Left ventricle myocardium superior (tissue), 1 donor: ENCODE measurements at places on chromosomes 13 and 19.

- DNase-seq, result no peak
Measured at GRCh38 chr13:73687929-73688328, 446.3 kb downstream of the KLF12 start.

GRCh38 chr19:12052091-12052496 is 667 bp downstream of the ZNF878 start:
- DNase-seq, result no peak

GRCh38 chr13:24630851-24631620 is 49.2 kb upstream of the ATP12A start:
- DNase-seq, result no peak

- DNase-seq, result no peak
Measured at GRCh38 chr13:78593652-78594455, 9.5 kb downstream of the POU4F1 start.

DNA sequence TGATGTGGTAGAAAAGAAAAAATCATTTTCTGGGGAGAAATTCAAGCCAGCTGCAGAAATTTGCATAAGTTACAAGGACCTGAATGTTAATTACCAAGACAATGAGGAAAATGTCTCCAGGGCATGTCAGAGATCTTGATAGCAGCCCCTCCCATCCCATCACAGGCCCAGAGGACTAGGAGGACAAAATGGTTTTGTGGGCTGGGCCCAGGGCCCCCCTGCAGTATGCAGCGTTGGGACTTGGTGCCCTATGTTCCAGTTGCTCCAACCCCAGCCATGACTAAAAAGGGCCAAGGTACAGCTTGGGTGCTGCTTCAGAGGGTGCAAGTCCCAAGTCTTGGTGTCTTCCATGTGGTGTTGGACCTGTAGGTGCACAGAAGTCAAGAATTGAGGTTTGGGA is 76.6 kb upstream of the SOX1 start:
- no peak for DNase-seq

- no peak for DNase-seq
Measured at GRCh38 chr13:109101550-109102144, 472.2 kb downstream of the MYO16 start.

GRCh38 chr19:33100894-33101644 is 20.1 kb downstream of the GPATCH1 start:
- DNase-seq, result no peak

GRCh38 chr13:83024232-83024631 is 858.0 kb downstream of the SLITRK1 start:
- DNase-seq, result no peak

GRCh38 chr19:19278315-19278714 is 5.2 kb upstream of the TM6SF2 start:
- no peak for DNase-seq

GRCh38 chr19:21848706-21849105 is 12.7 kb upstream of the ZNF43 start:
- DNase-seq, result no peak

GRCh38 chr13:79336966-79337365 is 69.1 kb downstream of the RBM26 start:
- no peak for DNase-seq

GRCh38 chr13:44768775-44769581 is 192.8 kb upstream of the TSC22D1 start:
- DNase-seq, result no peak

GRCh38 chr13:43132257-43132656 is 108.9 kb downstream of the DNAJC15 start:
- no peak for DNase-seq

DNA sequence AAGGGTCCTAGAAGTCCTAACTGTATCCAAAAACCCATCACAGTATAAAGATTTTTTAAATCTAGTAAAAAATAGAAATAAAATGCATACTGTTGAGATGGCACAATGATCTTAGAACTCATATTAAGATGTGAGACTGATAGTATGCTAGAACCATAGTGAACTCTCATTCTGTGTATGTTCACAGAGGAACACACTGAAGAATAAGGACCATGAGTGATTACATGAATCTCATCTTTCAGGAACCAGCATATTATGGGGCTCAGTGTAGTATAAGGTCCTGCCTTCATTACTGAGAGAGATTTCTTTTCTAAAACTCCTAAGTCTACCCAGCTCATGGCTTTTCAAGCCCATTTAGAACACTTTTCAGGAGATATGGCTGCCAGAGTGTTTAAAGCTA is 59.8 kb upstream of the RFC3 start:
- DNase-seq, result no peak

GRCh38 chr13:112057736-112058518 is 9.0 kb upstream of the SOX1 start:
- no peak for DNase-seq

- DNase-seq, result no peak
Measured at GRCh38 chr19:13098277-13099072, 4.2 kb downstream of the LYL1 start.

DNA sequence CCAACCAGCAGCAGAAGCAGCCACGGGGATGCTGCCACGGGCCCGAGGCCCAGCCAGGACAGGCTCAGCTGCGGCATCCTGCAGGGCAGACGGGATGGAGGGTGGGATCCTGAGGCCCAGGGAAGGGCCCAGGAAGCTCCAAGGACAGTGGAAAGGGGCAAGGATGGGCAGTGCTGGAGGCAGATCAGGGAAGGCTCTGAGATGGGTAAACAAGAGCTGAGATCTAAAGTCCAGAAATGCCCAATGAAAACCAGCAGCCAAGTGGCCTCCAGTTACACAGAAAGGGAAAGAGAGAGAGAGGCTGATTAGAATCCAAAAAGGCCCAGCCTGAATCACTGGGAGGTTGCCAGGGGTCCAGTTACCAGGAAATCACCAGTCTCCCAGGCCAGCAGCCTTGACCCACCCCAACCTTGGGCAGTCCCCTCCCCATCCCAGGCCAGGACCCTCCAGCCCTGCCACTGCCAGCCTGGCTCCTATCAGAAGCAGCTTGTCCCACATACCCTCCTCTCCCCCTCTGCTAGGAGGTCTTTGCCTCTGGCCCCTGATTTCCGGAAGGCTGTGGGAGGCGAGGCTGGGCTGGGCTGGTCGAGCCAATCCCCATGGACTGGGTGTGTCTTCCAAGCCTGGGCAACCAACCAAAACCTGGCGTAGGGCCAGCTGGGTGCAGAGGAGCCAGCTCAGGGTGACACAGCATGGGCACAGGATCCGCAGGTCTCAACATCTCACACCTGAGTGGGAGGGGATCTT is at the start of gene CYP4F11:
Gene CYP4F11, minus strand, starts transcription at position 198 of the 747 bp plus-strand sequence. Its CDS starts 121 bp downstream, at position 77.
- DNase-seq, result peak; percentile 71

GRCh38 chr13:36870050-36870692 is 49.9 kb downstream of the SMAD9 start:
- DNase-seq, result no peak

DNA sequence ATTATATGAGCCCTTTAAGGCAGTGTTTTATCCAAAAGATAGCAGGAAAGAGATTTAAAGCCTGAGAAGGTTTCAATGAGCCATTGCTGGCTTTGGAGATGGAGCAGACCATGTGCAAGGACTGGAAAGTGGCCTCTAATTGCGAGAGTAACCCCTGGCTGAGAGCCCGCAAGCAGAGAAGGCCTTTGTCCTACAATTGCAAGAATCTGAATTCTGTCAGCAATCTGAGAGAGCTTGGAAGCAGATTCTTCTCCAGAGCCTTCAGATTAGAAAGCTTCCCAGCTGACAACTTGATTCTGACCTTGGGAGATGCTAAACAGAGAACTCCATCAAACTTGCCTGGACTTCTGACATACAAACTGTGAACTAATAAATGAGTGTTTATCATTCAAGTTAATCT is 528.7 kb upstream of the KLF12 start:
- peak; percentile 56 for DNase-seq

GRCh38 chr19:7139095-7139494 is 69.6 kb downstream of the ZNF557 start:
- no peak for DNase-seq

- DNase-seq, result no peak
Measured at GRCh38 chr13:79658333-79658975, 177.5 kb downstream of the NDFIP2 start.

GRCh38 chr13:102945324-102945815 is 99.5 kb downstream of the ERCC5 start:
- no peak for DNase-seq

- DNase-seq, result no peak
Measured at GRCh38 chr13:106464076-106464475, 71.4 kb downstream of the EFNB2 start.

DNA sequence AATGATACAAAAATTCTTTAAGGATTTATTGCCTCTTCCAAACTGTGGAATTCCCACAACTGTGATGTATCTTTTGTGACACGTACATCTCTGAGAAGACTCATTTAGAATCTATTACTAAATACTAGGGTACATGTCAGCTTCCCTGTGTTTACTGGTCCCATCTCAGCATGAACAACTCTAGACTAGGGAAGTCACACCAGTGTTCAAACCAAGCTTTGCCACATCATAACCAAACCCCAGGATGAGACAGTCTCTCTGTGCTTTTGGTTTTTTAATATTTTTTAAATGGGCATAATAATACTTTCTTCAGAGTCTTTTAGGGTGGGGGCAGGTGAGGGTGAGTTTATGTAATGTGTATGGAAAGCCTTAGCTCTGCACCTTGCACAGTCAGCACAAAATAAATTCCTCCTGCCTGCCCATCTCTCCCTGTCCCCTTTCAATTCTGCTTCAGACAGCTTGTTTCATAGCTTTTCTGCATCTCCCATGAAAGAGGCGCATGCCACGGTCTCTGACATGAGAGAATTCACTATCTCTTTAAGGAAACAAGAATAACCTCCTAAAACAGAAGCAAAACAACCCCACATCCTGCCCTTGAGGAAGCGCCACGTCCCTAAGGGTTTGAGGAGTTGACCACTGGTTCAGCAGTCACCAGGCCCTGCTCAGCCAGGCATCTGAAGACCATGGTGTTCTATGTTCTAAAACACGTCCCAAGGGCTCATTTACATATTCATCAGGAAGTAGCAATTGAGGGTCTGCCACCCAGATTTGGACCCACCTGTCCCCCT is 174.5 kb downstream of the USP12 start:
- no peak for DNase-seq

DNA sequence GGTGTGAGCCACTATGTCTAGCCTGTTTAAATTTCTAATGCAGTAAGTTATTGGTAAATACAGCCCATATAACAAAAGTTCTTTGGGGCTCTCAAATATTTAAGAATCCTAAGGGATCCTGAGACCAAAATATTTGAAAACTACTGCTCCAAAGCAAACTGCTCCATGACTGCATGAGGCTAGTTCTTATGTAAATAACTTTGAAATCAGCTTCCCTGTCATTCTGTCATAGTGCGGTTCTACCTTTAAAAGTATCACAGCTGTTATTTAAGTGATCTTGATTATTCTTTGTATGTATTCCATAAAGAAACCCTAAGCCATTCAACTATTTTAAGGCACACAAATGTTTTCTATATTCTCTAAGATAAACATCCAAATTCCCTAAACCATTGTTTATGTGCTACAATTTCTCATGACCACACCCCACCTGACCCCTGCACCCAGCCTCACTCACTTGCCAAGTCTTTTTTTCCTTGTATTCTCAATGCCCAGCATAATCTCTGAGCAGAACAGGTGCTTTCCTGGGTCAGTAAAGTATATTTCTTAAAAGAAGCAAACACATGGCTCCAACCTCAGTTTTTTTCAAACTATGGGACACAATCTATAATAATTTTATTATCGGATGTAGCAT is 146.6 kb downstream of the RNF17 start:
- no peak for DNase-seq

GRCh38 chr19:31232871-31233270 is 116.4 kb downstream of the TSHZ3 start:
- DNase-seq, result no peak

DNA sequence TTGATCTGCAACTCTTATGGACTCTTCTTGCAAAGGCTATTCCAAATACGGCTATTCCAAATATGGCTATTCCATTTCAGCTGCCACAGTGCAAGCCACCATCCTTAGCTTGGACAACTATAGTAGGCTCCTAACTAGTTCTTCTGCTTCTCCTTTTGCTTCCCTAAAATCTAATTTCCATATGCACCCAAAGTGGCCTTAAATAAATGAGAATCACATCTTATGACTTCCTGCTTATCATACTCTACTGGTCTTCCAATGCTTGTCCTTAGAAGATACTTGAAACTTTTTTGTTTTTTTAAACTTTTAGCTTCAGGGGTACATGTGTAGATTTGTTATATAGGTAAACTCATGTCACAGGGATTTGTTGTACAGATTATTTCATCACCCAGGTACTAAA is 4.9 kb downstream of the UCHL3 start:
- no peak for DNase-seq

- peak; percentile 39 for DNase-seq
Measured at GRCh38 chr13:102402290-102402689, 442 bp upstream of the FGF14 start.

- no peak for DNase-seq
Measured at GRCh38 chr19:44005973-44006372, 3.2 kb downstream of the ZNF230 start.

DNA sequence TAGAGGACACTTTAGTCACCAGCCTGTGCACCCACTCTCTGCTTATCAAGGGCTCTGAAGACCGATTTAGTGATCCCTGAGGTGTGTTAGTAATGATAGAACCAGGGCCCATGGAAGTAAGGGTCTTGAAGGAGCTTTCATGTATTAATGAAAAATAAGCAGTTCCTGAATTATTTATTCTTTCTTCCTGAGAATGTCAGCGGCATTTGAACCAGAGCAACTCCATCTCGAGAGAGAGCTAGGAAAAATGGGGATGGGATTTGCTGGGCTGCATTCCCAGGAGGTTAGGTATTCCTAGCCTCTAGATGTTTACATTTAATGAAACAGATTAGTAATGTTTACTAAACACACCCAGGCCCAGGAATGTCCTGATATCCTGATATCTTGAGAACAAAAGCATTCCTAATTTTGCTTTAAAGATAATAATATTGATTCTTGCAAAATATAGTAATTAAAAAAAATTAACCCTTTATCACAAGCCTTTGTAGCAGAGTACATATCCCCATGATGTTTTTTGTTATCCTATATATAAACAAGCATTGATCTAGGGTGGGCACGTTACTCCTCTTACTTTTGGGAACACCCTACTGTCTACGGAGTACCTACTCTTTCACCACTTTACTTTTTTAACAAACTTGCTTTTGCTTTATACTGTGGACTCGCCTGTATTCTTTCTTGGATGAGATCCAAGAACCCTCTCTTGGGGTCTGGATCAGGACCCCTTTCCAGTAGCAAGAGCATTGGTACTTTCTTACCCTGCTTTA is 63.1 kb downstream of the COG3 start:
- no peak for DNase-seq

GRCh38 chr13:98772794-98773452 is 20.5 kb upstream of the SLC15A1 start:
- DNase-seq, result no peak

DNA sequence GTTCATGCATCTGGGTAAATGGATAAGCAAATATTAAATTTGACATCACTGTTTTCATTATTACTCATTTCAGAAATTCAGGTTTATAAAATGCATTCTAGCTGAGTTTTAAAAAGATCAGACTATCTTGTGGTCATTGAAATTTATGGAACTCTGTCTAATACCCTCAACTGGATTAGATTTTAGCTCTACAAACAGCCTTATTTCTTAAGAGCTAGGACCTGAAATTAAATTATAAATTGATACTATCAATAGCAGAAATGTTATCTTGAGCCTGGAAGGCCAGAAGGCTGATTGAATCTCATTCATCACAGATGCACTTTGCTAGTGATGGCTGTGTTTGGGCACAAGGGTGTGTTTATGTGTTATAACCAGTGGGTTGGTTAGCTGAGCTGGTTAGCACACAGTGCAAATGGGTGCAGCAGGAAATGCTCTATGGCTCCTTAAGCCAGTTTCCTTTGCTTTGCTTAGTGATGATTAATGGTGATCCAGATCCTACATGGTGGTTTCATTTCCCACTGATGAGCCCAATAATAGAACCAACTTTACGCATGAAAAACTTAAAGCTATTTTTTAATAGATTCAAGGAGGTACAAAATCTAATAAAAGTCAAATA is 310.8 kb upstream of the KLF12 start:
- DNase-seq, result no peak

GRCh38 chr13:32988608-32989289 is 27.5 kb upstream of the KL start:
- no peak for DNase-seq
